Brain microvascular endothelial cell (primary cell): ENCODE measurements at places on chromosomes 4 and X.

DNA sequence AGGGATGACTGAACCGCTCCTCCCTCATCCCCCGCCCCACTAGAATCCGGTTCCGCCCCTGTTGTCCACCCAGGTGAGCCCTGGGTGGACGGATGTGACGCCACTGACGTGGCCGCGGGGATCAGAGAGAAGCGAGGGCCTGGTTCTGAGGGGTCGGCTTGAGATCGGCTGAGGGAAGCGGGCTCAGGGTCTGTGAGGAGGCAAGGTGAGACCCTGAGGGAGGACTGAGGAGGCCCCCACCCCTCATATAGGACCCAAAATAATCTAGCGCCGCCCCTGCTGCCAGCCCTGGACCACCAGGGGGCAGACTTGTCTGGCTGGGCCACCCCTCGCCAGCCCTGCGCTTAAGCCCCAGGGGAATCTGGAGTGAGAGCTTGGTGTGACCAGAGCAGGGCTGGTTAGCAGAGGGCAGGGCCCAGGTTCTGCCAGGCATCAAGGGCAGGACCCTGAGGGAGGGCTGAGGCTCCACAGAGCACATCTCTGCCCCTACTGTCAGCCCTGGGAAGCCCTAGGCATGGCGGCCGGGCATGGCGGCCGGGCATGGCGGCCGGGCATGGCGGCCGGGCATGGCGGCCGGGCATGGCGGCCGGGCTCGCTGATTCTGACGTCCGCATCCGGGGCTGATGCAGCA, at the start of gene MAGEA8:
Gene MAGEA8 (plus strand): TSS at position 103 of the 631 bp plus-strand sequence. CDS start 3,090 bp downstream, outside the sequence.
- DNase-seq: no peak

- no peak for DNase-seq
Observed at GRCh38 chr4:121270389-121270788, 106.3 kb upstream of the TNIP3 start.

DNA sequence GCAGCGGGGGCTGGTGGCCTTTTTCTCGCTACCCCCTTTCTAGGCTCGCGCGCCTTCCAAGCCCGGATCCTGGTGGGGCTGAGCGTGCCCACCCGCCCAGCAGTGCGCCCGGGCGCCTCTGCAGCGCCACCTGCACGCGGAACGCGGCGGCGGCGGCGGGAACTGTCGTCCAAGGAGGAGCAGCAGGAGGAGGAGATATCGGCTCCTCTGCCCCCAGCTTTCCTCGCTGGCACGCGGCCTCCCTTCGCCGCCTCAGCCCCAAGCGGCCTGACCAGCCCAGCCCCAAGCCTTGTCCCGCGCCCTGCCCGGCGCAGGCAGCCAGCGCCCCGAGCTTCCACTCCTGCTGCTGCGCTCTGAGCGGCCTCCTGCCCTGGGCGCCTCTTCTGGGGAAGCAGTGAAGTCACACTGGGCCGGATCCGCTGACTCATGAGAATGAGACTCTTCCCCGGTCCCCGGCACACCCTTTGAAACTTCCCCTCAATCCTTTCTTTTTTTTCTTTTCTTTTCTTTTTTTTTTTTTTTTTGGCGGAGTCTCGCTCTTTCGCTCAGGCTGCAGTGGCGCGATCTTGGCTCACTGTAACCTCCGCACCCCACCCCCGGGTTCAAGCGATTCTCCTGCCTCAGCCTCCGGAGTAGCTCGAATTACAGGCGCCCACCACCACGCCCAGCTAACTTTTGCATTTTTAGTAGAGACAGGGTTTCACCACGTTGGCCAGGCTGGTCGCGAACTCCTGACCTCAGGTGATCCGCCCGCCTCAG, 10.6 kb upstream of the ELF4 start:
- DNase-seq: no peak

GRCh38 chr4:168551211-168551610, 54.4 kb downstream of the PALLD start:
- no peak for DNase-seq

GRCh38 chr4:27908356-27908755, 1047.7 kb downstream of the STIM2 start:
- peak; percentile 15 for DNase-seq

DNA sequence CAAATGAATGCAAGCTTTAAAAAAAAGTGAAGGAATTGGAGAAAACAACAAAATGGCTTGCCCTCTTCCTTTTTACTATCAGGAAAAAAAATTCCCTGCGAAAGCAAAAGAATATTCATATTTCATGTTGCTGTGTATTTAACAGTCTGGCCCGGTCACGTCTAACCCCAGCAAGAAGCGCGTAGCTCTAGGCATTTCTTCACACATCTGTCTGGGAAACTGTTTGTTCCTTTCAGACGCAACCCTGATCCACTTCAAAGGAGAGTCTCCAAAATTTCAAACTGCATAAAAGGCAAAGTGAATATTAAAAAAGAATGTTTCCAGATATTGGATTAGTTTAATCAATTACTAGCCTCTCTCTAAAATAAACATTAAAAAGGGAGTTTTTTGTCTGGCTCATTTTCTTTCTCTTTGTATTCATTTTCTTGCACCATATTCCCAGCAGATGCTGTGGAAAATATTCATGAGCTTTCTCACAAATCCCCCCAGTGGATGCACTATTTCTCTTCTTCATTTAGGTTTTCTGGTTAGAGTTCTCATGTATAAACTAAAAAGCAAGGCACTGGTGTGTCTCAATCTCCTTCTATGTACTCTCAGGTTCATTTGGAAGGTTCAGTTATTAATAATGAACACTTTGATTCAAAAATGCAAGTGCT, 145.3 kb downstream of the MID1 start:
- no peak for DNase-seq

DNA sequence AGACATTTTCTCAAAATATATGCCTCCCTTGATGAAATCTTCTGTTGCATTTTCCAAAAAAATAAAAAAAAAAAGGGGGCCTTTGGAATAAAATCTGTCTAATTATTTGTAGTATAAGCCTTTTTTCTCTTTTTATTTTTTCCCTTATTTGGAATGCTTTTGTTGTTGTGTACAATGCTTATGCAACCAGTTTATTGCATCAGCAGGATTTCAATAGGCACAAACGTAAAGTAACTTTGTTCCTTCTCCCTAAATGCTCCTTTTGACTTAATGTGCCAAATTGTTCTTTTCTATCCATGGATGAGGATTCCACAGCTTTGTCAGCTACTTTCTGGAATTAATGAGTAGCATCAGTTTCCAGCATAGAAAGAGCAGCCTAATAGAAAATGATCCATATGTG, 59.6 kb upstream of the HPGD start:
- DNase-seq: no peak

DNA sequence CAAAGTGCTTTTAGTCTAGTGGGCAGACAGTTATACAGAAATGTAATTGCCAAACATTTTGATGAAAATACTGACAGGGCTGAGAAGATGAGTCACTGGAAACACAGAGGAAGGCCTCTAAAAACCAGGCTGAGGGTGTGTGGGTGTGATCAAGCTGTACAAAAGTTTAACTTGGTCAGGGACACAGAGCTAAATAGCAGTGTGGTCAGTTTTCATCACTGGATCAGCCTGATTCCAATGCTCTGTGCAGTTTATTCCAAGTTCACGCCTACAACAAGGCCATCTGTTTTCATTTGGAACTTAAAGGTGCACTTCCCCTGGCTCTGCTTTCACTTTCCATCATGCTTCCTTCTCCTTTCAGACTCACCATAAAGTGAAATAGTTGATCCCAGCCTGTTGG, 10.6 kb downstream of the CENPVL3 start:
- peak; percentile 40 for DNase-seq

DNA sequence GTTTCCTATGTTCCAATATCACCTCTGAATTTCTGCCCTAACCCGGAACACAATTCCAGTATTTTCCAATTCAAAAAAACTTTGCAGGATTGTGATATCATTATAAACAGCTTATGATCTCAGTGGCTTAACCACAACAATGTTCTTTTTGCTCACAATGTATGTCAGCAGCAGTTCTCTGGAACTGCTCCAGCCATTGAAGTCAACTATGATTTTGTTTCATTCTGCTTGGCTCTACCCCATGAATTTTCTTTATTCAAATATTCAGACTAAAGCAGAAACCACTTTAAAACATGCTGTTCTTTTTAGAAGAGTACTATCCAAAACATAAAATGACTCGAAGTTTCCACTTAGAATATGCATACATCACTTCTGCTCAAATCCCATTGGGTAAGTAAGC, 1611.1 kb downstream of the ARAP2 start:
- DNase-seq: no peak

DNA sequence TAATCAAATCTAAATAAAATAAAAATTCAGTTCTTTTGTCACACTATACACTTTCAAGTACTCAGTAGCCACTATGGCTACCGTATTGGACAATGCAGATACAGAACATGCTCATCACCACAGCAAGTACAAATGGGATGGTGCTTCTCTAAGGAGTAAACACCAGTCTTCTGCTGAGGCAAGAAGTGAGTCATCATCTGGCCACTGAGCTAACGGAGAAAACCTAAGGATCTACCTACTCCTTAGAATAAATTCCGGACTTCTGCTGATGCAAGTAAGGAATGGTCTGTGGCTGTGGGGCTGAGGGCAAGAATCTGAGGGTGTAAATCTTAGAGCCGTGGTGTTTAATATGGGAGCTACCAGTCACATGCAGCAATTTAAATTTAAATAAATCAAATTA, 11.3 kb upstream of the RBMXL3 start:
- DNase-seq: no peak

GRCh38 chr4:43560047-43560446, 667.5 kb downstream of the GRXCR1 start:
- no peak for DNase-seq

DNA sequence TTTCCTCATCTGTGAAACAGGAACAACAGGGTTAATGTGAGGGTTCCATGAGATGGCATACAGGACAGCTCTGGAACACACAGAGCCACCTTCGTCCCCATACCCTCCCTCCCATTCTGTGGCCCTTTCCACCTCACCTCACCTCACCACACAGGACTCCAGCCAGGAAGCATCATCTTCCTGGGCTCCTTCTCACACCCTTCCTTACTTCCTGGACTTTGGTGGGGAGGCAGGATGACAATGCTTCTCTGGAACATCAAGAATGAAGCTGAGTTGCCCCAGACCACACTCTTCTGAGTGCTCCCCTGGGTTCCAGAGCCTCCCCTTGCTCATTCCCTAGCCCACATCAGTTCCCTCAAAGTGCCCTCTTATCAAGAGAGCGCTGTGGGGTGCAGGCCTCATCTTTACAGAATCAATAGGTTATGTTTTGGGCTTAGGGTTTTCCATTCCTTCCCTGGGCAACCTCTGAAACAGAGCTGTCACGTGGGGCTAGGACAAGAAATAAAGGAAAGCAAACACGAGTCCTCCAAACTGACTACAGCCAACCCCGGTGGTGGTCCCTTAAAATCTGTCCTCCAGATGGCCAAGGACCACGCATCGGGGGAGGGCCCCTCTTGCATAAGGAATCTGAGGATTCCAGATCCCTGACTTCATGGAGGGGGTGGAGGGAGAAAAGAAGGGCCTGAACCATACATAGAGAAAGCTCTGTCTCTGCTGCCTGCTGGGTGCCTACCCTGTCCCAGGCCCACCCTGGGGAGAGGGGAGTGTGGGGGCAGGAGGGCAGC, 74.4 kb upstream of the ATP6AP2 start:
- DNase-seq: no peak

DNA sequence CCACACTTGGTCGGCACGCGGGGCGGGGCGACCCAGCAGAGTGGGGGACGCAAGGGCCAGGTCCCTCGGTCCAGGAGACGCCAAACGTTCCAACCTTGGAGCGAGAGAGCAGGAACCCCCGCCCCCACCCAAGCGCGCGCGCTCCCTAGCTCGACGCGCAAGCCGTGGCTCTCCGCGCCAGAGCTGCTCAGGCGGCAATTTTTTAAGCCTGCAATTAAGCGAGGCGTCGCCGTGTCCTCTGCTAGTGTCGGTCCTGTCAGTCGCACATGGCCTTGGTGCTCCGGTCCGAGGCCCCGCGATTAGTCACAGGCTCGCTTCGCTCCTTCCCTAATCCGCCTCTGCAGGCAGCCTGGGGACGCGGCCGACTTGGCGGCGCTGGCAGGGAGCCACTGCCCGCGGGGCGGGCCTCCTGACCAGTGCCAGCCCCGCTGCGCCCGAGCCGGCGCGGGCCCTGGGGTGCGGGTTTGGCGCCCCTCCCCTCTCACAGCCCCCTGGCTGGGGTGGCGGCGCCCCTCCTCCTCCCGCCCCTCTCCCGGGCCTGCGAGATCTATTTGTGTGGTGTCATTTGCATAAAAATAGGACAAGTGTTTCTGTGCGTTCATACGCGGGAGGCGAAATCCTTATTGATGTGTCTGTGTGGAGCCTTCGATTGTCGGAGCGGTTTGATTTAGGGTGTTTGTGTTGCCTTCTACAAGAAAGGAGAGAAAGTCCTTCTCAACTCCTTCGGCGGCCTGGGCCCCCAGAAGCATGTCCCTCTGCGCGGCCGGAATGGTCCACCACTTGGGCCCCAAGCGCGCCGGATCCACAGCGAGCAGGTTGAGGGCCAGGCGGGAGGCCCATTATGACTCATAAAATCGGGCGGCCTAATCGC, 9.8 kb upstream of the BCOR start:
- no peak for DNase-seq

GRCh38 chr4:127975121-127975770, 10.0 kb downstream of the ABHD18 start:
- no peak for DNase-seq

- no peak for DNase-seq
Observed at GRCh38 chrX:151875270-151876026, 37.2 kb upstream of the MAGEA4 start.

DNA sequence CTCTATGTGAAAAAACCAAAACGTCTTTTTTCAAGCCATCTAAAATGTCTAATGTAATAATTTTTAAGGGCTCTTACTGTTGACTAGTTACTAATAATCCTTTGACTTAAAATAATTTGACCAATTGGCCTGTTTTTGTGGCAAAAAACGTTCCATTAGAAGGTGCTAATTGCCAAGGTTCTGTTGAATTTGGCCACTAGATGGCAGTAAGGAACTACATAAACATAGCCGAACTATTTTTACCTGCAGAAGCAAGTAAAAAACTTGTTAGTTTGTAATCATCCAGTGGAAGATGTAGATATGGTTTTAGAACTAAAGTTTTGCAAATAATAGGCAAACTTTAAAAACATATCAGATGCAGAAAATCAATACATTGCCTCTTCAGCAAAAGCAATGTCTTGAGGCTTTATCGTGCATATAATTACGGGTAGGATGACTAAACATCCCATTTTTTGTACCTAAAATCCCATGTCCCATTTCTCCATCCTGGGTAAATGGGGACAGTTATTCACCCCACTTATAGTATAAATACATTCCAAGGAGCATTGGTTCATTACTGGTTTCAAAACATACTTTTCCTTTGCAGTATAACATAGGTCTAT, 57.6 kb downstream of the PROM1 start:
- peak; percentile 27 for DNase-seq

- DNase-seq: no peak
Observed at GRCh38 chrX:69102612-69103194, 62.5 kb downstream of the PJA1 start.

DNA sequence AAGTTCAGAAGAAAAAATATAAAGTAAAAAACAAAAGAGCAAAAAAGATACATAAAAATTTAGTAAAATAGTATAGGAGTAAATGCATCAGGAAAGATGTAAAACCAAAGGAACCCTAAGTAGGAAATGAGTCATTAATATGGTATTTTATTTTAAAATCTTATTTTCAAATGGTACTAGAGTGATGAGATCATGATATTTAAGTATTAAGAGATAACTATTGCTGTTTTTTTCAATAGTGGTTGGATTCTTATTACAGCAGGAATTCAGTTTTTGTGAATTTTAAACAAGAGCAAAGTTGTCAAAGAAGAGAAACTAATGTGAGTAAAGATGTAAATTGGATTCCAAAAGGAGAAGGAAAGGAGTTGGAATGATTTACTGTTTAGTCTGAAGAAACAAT, 20.0 kb downstream of the EMCN start:
- DNase-seq: no peak
